Stimulated activated naive B cell treated with anti-CD40 and anti-IgM and Interleukin-4, amounts not matched to agents 10 μg/mL and 1 μg/mL and 100 μg/mL, for 72 hours (primary cell): ENCODE measurements at places on chromosomes 11 and 22.

- DNase-seq, result no peak
These were observed 87.1 kb downstream of the FAM76B start for GRCh38 chr11:95702526-95702925.

DNA sequence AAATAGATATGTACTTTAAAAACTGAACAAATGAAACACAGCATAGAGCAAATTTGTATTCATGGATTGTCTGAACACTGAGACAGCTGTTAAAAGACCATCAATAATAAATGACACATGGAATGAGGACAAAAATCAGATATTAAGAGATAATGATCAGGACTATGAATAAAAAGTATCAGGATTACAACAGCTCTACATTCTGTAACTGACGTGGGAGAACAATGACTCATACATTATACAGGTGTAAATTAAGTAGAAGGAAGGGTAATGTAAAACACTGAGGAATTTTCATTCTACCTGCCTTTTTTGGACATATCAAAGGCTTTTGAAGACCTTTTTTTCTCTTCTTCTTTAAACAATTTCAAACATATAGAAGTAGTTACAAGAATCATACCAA lies 310.9 kb upstream of the ANO3 start:
- DNase-seq, result no peak

DNA sequence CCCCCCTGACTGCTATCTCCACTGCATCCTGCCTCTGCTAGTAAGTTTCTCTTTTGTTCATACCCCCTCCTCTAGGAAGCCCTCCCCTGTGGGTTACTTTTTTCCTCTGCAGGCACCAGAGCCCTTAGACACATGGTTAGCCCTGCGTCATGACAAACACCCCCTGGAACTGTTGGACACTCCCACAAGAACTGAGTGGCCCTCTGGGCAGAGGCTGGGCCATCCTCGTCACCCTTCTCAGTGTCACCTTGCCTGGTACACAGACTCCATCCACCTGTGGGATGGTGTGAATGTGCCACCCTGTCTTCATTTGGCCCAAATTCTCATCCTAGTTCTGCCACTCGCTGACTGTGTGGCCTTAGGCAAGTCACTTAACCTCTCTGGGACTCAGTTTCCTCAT lies 4.1 kb upstream of the RAB3IL1 start:
- DNase-seq, result no peak

DNA sequence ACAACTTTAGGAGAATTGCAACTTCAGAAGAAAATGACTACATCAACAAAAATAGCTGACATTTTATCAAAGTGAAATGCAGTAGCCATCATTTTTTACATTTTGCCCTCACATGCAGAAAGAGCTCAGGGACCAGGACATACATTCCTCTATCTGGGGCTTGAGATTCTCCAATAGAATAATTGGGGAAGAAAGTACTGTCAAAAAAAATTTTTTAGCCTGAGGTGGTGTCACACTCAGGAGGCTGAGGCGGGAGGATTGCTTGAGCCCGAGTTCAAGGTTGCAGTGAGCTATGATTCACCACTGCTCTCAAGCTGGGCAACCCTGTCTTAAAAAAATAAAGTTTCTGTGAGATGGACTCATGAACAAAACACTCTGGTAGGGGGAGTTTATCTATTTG lies 32.2 kb upstream of the DEPDC7 start:
- no peak for DNase-seq

- DNase-seq, result no peak
These were observed 1.5 kb downstream of the OR51B4 start for GRCh38 chr11:5300251-5300650.

DNA sequence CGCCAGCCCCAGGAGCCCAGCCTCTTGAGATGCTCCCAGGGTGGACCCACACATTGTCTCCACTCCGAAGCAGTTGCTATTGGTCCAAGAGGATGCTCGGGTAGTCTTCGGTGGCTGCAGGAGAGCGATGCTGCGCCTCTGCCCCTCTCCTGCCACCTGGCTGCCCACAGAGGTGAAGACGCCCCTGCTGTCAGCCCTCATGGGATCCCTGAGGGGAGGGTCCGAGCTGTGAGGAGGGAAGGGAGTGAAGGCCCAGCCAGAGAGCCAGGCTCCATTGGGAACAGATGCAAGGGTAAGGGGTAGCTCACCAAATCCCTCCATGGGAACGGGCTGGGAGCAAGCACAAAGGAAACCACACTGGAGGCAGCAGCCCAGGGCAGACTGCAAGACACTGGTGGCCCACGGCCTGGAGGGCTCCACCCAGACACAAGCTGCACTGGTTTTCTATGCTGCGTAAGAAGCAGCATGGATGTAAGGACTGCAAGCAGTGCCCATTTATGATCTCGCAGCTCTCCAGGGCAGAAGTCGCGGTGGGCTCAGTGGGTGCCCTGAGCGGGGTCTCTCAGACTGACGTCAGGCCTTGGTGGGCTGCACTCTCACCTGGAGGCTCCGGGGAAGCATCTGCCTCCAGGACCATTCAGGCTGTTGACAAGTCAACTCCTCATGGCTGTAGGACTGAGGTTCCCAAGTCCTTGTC lies 15.7 kb downstream of the TSPAN32 start:
- no peak for DNase-seq

DNA sequence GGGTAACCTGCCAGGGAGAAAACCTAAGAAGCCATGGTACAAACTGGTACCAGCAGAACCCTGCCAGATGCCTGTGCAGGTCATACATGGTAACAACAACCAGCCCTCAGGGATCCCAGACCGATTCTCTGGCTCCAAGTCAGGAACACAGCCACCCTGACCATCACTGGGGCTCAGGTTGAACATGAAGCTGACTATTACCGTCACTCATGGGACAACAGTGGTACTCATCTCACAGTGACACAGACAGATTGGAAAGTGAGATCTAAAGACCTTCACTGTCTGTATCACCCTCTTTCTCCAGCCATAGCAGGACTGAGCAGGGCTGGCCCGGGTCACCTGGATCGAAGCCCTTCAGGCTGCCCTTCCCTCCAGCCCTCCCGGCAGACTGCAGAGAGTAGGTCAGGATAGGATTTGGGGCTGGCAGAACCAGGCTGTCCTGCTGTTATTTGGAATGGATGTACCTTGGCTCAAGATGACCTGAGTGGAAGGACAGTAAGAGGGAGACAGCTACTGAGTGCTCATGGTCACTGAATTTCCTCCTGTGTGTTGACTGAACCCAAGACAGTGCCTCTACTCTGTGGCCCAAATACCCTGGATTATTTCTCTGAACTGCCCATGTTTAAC lies 94.7 kb downstream of the GGTLC2 start:
- DNase-seq, result no peak

GRCh38 chr22:46108564-46109473 lies 41.5 kb upstream of the PPARA start:
- no peak for DNase-seq

GRCh38 chr11:71518506-71519471 lies 8.3 kb upstream of the KRTAP5-7 start:
- no peak for DNase-seq

GRCh38 chr11:78406568-78407196 lies 10.9 kb downstream of the GAB2 start:
- no peak for DNase-seq

GRCh38 chr11:36512016-36512415 lies 1.9 kb upstream of the TRAF6 start:
- DNase-seq, result no peak

- no peak for DNase-seq
These were observed at the start of gene ROBO4 for GRCh38 chr11:124897674-124898262. Gene ROBO4 (minus strand): TSS chr11:124897865. CDS start chr11:124897795, 70 bp downstream.

DNA sequence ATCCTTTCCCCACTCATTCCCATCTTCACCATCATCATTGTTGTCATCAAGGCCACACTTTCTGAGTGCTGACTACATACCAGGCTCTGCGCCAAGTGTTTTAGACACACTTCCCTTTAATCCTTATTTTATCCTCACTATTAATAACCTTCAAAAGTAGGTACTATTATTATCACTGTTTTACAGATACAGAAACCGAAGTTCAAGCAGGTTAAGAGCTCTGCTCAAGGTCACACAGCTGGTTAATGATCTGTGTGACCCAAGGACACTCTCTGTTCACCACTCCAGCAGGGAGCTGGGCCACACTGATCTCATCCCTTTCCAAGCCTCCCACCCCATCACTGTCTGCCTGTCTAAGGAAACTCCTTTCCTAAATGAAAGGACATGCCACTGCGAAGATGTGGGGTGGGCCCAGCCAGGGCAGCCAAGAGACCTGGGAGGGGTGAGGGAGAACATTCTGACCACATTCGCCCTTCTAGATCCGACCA lies 17.2 kb upstream of the TSKU start:
- no peak for DNase-seq

GRCh38 chr11:93659196-93659595 lies 2.3 kb upstream of the CEP295 start:
- DNase-seq, result no peak

DNA sequence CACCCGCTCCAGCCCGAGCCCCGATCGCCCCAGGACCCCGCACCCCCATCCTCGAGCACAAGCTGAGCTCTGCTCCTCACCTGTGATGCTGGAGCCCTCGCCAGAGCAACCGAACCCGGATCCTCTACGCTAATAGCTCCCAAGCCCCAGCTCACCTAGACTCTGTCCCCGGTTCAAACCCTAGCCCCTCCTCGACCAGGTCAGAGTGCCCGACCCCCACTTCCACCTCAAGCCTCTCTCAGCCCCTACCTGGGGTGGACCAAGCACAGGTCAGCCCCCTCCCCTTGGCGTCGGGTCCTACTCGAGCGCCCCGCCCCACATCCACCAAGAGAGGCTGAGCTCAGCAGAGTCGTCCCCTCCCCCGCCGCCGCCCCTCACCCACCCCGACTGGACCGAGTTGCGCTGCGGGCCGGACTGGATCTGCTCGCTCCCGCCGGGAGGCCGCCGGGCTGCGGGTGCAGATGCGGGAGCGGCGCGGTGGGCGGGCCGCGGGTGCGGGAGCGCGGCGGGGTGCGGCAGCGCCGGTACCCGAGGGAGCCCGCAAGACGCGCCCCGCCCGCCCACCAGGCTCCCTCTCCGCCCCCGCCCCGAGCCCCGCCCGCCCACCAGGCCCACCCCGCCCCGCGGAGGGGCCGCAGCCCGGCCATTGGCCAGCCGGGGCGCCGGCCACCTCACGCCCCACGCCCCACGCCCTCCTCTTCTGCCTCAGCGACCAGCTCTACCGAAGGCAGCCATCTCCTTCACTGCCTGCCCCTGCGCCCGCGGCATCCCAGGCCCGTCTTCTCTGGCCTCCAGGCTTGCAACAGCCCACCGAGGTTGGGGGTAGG lies 577 bp upstream of the DKK3 start:
- no peak for DNase-seq

DNA sequence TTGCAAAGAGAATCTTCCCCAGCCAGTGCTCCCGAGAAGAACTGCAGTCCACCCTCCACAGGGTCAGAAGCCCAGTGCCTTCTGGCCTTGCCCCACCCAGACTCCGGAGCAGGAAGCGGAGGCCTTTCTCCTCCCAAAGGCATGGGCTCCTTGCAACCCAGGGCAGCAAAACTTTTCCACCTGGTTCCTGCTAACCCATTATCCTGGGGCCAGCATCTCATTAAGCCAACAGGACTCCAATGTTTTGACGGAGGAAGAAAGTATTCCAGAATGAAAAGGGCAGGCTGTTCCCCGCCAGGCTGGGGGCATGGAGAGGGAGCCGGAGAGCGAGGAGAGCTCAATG lies 88.1 kb downstream of the RTL6 start:
- DNase-seq, result no peak

GRCh38 chr11:18936002-18936673 lies 3.1 kb downstream of the MRGPRX1 start:
- no peak for DNase-seq

GRCh38 chr11:100760744-100761143 lies 73.7 kb downstream of the ARHGAP42 start:
- no peak for DNase-seq

DNA sequence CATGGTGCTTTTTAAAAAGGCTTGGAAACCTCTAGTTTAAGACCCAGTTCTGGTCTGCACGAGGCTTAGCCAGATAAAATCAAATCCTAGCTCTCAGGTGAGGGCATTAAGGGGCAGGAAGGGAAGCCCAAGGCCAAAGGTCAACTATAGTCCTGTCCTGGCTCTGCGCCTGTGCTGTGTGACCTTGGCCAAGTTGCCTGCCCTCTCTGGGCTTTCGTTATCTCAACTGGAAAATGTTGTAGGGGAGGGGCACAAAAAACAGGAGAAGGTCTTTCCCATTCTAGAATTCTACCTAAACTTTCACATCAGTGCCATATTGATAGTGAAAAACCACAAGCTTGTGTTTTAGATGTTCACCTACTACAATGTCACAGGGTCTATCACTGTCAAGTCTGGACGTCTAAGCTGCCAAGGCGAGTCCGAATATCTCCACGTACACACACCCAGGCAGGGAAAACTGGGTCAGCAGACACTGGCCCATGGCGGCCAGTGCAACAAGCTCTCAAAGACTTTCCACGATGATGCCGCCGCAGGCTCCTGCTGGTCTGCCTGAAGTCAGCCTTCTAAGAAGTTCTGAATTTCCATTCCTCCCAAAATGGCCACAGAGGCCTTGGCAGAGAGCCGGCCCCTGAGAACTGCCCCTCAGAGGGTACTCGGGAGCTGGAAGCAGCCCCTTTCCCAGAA lies 18.0 kb downstream of the MN1 start:
- DNase-seq, result no peak

GRCh38 chr11:104338186-104338585 lies 174.2 kb upstream of the PDGFD start:
- no peak for DNase-seq

DNA sequence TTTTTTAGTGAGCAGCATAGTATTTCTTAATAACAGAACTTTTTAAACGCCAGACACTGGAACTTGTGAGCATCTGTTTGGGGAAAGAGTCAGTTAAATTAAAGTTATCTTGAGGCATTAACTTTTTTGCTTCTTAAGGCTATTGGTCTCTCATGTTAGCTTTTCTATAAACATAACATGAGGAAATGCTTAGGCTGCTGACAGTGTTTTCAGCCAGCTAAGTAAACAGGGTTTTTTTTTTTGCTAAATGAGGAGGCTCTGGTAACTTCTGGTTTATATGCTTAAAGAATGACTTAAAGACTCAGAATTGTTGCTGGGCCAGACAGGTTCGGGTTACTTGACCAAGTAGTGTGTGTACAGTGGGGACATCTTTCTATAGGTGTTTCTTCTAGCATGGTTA lies 95.8 kb upstream of the ALKBH3 start:
- no peak for DNase-seq

- no peak for DNase-seq
These were observed 65.6 kb upstream of the CRYBB3 start for GRCh38 chr22:25134028-25134427.

DNA sequence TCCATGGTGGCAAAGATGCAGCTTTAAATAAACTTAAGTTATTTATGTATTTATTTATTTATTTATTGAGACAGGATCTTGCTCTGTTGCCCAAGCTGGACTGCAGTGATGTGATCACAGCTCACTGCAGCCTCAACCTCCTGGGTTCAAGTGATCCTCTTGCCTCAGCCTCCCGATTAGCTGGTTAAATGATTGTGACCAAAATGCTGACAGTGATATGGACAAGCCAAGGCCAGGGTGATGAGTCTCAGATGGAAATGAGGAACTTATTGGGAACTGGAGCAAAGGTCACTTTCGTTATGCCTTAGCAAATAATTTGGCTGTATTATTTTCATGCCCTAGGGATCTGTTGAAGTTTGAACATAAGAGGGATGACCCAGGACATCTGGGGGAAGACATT lies 9.3 kb upstream of the LRP5 start:
- no peak for DNase-seq
